Anterior cingulate cortex (tissue), 58 donors: ENCODE measurements at places on chromosomes 1 and 21.

GRCh38 chr1:219322766-219323165 is 149.1 kb downstream of the LYPLAL1 start:
- DNase-seq: no peak

- no peak for DNase-seq
These were observed 63.5 kb downstream of the MAP3K7CL start for GRCh38 chr21:29193901-29194300.

DNA sequence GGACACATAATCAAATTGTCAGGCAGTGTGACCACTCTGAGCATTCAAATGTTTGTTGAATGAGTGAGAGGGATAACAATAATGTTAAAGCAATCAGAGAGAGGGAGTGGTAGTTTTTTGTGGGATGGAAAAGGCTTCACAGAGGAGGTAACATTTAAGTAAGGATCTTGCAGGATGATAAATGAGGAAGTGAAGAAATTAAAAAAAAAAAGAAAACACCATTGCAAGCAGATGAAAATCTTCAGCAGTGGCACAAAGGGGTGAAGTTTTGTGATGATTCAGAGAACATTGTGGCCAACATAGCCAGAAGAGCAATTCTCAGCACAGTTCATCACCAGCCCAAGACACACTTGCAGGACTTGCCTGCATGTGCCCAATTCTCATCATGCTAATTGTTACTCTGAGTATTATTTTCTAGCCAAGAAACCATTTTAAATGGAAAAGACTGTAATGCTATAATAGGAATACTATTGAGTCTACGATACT is 35.0 kb downstream of the OVGP1 start:
- no peak for DNase-seq

- no peak for DNase-seq
These were observed 32.6 kb downstream of the PRDM15 start for GRCh38 chr21:41846536-41846935.

- no peak for DNase-seq
These were observed 38.1 kb downstream of the HSD3B2 start for GRCh38 chr1:119453021-119453420.

DNA sequence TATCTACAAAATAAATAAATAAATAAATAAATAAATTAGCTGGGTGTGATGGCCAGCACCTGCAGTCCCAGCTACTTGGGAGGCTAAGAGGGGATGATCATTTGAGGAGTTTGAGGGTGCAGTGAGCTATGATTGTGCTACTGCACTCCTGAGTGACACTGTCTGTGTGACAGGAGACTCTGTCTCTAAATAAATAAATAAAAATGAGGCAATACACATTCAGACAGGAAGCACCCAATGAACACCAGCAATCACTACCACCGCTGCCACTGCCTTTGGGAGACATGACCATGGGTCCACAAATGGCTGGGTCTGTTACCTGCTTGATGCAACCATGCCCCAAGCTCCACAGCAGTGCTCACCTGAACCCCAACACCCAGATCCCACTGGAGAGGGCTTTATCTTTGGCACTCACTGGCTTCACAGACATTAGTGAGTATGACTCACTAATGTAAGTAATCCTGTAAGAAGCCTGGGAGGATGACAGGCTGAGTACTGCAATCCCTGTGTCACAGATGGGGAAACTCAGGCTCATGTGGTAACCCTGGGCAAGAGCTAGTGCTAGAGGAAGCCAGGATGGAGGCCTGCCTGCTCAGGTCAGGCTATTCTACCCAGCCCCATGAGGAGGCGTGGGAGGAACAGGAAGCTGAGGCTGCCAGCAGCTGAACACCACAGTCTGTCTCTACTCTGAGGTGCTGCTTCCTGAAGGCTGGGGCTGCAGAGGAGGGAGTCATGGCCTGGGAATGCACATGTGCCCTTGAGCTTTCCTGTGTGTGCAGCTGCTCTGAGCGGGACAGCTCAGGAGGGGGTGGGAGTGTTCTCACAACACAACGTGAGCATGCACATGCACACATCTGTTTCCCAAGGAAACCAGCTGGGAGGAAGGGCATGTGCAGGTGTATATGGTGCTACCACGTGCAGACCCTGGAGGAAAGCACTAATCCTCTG is 43.0 kb downstream of the SLC9A1 start:
- DNase-seq: peak; percentile 61

DNA sequence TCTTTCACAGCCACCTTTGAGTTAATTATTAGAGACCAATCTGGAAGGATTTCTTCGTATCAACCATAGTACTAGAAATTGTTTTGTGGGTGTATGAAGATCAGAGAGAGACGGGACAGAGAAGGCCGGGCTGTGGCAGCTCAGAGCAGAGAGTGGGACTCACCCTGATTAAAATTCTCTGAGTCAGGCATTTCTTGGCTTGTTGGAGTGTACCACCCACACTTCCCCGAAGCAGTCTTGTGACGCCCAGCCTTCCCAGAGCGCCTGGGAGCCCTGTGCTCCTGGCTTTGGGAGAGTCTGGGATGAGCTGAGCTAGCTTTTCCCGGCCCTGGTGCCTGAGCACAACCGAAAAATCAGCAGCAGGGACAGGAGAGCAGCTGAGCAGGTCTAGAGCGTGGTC is 19.4 kb downstream of the PLEKHM2 start:
- peak; percentile 78 for DNase-seq

GRCh38 chr21:45867041-45867666 is 114.4 kb upstream of the COL6A1 start:
- no peak for DNase-seq

DNA sequence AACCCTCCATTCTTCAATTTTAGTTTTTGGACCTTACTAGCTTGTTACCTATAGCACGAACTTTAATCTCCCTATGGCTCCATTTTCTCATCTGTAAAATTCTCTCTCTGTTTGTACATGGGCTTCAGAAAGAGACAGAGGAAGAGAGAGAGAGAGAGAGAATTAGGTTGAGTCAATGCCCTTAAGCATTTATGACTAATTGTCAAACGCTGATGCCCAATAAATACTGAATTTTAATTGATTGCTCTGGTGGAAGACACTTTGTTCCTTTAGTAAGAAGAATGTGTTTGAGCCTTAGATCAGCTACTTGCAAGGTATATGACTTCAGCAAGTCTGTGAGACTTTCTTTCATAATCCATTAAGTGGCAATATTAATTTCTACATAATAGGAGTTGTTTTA is 743.1 kb upstream of the ADGRL4 start:
- no peak for DNase-seq

GRCh38 chr1:201648066-201648906 is 109.4 kb downstream of the NAV1 start:
- DNase-seq: peak; percentile 42

GRCh38 chr1:9260059-9260766 is 25.6 kb downstream of the H6PD start:
- DNase-seq: no peak

DNA sequence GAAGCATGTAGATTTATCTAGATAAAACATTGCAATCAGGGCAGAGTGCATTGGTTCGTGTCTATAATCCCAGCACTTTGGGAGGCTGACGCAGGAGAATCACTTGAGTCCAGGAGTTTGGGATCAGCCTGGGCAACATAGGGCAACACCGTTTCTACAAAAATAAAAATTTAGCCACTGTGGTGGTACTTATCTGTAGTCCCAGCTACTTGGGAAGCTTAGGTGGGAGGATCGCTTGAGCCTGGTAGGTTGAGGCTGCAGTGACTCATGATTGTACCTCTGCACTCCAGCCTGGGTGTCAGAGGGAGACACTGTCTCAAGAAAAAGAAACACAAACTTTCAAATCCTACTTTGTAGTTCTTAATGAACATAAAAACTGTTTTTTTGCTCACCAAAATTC is 64.2 kb upstream of the RCC1 start:
- DNase-seq: no peak

DNA sequence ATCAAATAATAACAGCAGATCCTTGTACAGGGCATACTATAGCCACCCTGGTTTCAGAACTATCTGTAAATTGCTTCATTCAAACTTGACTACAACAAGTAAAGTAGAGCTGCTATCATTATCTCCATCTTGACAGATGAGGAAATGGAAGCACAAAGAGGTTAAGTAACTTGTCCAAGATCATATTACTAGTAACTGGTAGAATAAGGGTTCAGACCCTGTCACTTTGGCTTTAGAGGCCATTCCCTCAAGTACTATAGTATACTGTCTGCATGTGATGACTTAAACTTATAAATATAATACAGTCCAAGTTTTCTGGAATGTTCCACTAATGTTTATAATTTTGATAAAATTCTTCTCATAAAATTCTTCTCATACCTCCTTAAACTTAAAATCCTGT is 24.8 kb downstream of the PGM1 start:
- no peak for DNase-seq

DNA sequence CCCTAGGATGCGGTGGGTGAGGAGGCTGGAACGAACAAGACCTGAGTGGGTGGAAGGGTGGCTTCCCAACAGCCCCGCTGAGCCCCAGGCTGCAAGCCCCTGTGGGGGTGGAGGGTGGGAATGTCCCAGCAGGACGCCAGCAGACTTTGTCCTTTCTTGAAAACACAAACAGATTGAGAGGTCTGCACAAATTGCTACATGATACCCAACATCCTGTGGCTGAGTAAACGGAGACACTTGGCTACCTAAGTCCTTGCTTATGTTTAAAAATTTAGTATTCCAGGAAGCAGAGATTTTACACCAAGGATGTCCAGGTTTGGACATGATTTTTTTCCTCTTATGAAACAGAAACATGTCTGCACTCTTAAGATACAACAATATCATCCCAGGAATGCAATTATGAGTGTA is 11.8 kb upstream of the F3 start:
- no peak for DNase-seq
